ENCODE measurements at places on chromosomes 3 and 15.

GRCh38 chr15:70767667-70768066 is 4.3 kb upstream of the UACA start:
- DNase-seq: no peak

- peak; percentile 96 for DNase-seq
These were observed at the start of gene B3GNT5 for GRCh38 chr3:183252973-183253527. Gene B3GNT5, plus strand, starts transcription at chr3:183253253. Its CDS starts 16,546 bp downstream, at chr3:183269799.

DNA sequence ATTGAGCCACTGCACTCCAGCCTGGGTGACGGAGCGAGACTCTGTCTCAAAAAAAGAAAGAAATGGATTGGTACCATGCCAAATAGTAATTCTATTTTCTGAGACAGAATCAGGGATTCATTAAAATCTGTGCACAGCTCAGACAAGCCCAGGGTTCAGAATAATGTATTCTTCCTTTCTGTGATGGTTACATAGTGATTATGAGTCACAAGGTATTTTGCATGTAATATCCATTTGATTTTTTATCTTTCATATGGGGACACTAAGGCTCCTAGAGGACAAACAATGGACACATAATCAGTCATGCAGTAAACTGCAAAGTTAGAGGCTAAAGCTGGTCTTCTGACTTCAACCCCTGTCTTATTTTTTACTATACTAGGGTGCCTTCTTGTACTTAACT is 156.8 kb upstream of the COL8A1 start:
- DNase-seq: no peak

- DNase-seq: no peak
These were observed 347.0 kb downstream of the PTPRG start for GRCh38 chr3:61908382-61908781.

- no peak for DNase-seq
These were observed 184.9 kb upstream of the LPP start for GRCh38 chr3:187968883-187969580.

DNA sequence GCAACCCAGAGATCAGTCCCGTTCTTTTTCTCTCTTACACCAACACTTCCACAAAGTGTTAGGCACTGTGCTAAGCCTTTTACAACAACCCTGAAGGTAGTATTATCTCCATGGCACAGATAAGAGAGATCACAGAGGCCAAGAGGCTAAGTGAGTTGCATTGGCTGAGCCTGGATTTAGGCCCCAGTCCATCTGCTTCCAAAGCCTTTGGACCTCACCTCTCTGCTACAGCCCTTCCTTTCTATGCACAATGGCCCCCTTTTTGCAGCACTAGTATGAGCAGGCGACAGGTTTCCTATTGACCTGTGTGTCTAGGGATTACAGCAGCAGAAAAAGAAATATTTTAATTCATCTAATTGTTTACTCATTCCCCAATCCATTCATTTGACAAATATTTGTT is 76.2 kb downstream of the CRYGS start:
- DNase-seq: no peak

DNA sequence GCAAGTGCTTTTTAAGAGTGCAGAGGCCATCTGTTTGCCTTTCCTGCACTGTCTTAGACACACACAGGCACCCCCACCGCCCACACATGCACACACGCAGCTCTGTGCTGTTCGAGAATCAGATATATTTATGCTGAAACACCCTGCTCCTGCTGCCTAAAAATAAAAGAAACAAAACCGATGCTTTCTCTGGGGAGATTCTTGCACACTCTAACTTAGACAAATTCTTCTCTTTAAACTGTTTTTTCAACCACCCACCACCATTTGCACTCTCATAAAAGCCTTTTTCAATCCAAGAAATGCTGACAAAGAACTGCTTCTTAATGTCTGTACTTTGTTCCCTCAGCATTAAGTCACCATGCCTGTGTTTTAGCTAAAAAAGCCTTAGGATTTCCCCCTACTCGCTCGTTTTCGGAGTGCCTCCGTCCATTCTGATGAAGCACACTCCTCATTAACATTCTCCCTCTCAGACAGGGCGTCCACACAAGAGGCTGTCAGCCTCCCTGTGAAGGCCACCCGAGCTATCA is 26.2 kb downstream of the SLC12A8 start:
- no peak for DNase-seq

- DNase-seq: no peak
These were observed 6.7 kb downstream of the CCDC9B start for GRCh38 chr15:40333922-40334492.

- DNase-seq: no peak
These were observed 134.5 kb upstream of the ONECUT1 start for GRCh38 chr15:52924630-52925029.

- DNase-seq: no peak
These were observed 69.6 kb upstream of the ATP10A start for GRCh38 chr15:25932696-25933095.

GRCh38 chr3:71219744-71220638 is 363.5 kb downstream of the FOXP1 start:
- no peak for DNase-seq

- no peak for DNase-seq
These were observed 16.9 kb upstream of the LRRC31 start for GRCh38 chr3:169886671-169887070.
